Breast epithelium (tissue), 4 donors: ENCODE measurements at places on chromosomes 6 and 20.

DNA sequence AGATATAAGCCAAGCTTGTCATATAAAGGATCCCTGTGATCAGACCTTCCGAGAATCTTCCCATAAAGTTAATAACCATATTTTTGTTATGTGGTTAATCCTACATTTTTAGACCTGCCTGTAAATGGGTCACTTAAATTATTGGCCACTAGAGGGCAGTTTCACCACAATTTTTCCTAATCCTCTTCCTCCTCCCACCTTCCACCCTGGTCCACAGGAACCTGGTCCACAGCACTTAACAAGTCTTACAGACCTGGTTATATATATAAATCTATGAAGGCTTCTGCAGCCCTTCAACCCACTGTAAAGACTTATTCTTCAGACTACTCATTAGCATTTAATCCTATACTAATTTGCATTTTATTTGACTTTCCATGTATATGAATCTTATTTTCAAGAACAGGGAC, 28.3 kb downstream of the MRS2 start:
- no peak for DNase-seq

DNA sequence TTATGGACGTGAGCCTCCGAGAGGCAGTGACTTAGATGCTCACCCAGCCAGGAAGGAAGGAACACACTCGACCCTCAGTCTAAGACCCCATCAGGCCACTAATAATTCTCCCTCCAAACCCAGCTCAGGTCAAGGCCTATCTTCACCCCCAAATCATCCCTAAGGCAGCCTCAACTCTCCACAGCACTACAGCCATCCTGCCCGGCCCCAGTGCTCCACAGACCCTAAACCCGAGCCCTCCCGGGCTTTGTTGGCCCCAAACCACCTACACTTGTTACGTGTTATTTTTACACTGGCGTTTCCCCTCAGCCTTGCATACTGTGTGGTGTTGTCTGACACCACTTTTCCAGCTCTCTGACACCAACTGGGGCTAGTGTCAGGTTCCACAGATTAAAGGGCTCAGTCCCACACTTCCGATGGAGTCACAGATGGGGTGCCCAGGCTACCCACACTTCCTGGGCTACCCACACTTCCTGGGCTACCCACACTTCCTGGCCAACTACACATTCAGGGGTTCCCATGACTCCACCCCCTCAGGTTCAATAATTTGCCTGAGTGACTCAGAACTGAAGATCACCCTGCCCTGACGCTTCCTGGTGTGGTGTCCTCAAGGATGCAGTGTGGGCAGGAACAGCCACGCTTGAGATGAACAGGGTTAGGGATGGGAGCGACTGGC, 25.3 kb downstream of the RBCK1 start:
- DNase-seq: no peak

- DNase-seq: no peak
Observed at GRCh38 chr6:107318100-107318736, 141.1 kb downstream of the PDSS2 start.

- DNase-seq: no peak
Observed at GRCh38 chr20:13382786-13383185, 161.7 kb downstream of the ISM1 start.

DNA sequence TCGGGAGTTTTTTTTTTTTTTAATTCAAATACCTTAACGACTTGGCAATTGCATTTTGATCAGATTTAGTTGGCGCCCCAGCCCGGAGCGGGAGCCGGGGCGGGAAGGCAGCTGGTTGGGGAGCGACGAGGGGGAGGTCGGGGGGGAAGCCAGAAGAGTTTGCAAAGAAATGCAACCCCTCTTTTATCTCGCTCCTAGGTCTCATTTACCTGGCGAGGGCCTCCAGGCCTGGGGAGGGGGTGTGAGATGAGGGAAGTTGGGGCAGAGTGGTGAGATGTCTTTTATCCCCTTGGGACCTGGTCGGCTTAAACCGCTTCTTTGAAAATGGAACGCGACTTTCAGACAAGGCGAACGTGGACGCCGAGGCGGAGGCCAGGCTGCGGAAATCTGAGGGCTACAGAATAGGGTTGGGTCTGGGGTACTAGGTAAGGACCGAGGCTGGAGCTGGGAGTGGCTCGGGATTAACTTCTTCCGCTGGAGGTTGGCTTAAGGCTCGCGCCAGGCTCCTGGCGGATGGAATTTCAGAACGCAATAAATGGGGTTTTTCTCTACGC, 40.3 kb downstream of the NCR2 start:
- no peak for DNase-seq

DNA sequence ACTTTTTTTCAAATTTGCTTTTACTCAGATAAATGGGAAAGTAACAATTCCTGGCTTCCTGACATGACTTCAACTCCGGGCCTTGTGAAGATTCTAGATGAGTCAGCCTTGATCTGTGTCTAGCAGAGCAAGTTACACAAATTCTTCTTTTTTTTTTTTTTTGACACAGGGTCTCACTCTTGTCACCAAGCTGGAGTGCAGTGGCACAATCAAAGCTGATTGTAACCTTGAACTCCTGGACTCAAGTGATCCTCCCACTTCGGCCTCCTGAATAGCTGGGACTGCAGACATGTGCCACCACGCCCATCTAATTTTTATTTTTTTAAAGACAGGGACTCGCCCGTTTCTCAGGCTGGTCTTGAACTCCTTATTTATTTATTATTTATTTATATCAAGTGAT, 7.3 kb upstream of the ARHGAP18 start:
- no peak for DNase-seq

DNA sequence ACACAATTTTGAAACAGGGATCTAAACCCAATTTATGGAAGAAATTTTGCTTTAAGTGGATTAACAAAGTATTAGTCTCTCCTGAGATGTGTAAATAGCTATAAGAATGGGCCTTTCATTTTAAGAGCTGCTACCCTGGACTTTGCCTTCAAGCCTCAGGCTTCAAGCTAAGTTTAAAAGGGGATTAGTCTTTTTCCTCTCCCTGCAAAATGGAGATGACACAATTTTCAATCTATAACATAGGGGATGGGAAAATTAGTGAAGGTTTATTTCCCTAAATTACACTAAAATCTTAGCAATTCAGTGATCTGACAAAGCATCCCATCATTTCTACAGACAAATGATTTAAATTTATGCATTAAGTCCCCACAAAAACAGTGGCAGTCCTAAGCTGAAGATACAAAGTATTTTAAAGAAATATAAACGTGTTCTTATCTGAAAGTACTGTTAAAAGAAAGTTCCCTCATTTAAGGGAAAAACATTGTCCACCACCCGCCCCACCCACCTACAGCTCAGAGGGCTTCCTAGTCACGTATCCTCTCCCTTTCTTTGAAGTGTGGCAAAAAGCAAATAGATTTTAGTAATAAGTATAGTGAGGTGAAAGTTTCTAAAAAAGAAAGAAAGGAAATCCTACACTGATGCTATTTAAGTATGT, 14.5 kb downstream of the ARHGAP18 start:
- no peak for DNase-seq
